Type B pancreatic cell (in vitro differentiated cells): ENCODE measurements at places on chromosomes 2 and 18.

GRCh38 chr18:78875016-78875777, 104.4 kb upstream of the SALL3 start:
- DNase-seq: no peak

GRCh38 chr2:241926541-241927311, 57.2 kb downstream of the RTP5 start:
- no peak for DNase-seq

- DNase-seq: no peak
Measured at GRCh38 chr2:99485411-99485810, 4.4 kb downstream of the REV1 start.

GRCh38 chr2:220275454-220275853, 648.0 kb downstream of the SLC4A3 start:
- no peak for DNase-seq

DNA sequence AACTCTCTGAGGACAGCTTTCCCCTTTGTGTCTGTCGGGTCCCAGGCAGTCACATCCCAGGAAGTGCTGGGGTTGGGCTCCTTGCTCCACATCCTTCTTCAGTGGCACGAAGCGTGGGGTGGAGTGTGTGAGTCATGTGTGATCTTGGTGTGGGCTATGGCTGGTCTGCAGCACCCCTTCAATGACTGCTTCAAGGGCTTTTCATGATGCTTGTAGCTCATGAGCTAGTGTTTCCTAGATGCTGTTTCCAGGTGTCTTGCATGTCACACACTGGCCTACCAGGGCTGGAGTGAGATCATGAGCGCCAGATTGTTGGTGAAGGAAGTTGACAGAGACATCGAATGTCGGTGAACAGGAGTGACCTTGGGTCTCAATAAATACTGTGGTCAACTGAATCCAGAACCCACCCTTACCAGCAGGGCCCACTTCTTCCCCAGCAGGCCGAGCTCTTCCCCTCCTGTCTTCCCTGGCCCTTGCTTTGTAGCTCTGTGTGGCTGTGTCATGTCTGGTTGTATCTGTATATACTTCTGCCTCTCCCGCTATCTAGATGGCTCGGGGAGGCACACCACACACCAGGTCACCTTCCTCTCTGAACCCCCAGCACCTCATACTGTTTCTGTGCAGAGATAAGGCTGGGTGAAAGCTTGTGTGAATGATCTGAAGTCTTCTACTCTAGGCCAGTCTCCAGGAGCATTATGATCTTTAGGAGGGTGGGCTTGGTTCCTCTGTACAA, 3.8 kb downstream of the C2orf92 start:
- no peak for DNase-seq

DNA sequence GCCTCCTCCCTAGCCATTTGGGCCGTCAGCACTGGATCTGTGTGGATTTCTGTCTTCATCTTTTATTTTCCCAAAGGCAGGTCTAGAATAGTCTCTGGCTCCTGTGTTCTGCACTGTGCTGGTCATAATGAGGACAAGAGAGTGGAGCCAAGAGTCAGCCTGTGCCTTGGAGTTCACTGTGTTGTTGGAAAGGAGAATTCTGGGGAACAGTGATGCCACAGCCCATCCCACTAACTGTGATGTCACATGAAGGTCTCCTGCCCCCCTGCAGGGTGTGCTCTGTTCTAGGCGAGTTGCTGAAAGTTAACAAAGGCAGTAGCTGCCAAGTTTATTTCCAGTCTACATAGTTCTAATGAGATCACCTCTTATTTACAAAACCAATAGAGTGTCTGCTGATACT, 248.5 kb downstream of the TPGS2 start:
- no peak for DNase-seq

- no peak for DNase-seq
Measured at GRCh38 chr2:39593439-39594393, 72.0 kb upstream of the TMEM178A start.

DNA sequence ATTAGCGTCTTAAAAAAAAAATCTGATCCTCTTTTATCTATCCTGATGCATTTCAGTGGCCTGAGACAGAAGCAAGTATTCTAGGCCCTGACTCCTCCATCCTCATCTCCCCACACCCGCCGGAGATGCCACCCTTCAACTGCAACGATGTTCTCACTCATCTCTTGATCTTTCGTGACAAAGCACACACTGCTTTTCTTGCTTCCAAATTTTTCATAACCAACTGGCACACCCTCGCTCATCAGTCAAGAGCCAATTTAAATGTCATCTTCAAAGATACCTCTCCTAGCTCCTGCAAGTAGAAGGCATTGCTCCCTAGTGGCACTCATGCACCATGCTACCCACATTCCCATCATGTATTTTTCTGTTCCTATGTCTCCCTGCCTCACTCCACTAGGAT, 115.0 kb downstream of the STK39 start:
- DNase-seq: no peak

- DNase-seq: no peak
Measured at GRCh38 chr2:231133365-231134099, 8.7 kb upstream of the HTR2B start.

DNA sequence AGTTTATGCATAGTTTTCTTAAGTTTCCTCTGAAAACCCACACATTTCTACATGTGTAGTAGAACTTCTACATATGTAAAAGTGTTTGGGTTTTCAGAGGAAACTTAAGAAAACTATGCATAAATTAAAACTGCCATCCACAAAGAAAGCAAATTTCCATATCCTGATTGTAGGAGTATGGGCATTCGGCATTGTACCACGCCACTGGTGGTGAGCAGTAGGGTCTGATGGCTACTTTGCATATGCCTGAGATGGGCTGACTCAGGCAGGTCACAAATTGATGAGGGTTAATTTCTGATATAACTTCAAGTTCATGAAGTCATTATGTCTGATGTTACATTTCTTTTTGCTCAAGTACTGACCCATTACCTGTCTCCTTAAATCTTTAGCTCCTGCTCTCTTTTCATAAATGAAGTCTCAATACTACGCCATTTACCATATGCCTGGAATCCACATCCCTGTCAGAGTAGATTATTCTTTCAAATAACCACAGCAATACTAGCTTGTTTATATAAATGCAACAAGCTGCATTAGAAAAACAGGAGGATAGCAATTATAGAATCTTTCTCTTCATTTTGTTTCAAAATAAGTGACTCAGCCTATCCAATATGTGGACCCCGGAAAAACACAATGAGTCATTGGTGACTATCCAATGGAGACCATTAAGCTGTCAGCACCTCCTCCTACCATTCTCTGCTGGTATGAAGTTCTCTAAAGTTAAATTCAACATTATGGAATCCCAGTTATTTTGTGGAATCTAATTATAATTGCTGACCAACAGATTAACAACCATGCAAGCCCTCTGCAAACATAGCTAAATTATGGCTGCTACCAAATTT, 355.2 kb upstream of the UBE2E3 start:
- DNase-seq: no peak

DNA sequence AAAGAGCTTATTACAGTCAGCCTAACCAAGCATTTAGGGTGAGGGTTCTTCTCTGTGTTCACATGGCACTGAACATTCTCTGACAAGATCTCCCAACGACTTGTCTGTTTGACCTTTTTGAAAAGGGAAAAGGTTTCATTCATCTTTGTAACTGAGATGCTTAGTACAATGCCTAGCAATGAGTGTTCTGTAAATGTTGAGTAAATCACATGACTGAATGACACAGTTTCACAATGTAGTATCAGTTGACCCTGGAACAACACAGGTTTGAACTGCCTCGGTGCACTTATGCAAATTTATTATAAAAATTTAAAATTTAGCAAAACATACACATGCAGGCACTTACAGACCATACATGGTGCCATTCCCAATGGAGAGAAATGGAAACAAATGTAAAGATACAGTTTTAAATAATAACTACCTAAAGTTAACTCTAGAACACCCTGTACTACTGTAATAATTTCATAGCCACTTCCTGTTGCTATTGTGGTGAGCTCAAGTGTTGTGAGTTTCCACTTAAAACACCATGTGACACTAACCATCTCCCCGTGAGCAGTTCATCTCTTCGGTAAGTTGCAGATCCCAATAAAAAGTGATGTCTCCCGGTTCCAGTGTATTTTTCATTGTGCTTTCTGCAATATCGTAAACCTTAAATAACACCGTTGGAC, 34.1 kb upstream of the VWC2L start:
- no peak for DNase-seq

- no peak for DNase-seq
Measured at GRCh38 chr2:74383254-74383653, 3.1 kb upstream of the DCTN1 start.

- DNase-seq: no peak
Measured at GRCh38 chr2:43766006-43766405, 7.8 kb upstream of the DYNC2LI1 start.

DNA sequence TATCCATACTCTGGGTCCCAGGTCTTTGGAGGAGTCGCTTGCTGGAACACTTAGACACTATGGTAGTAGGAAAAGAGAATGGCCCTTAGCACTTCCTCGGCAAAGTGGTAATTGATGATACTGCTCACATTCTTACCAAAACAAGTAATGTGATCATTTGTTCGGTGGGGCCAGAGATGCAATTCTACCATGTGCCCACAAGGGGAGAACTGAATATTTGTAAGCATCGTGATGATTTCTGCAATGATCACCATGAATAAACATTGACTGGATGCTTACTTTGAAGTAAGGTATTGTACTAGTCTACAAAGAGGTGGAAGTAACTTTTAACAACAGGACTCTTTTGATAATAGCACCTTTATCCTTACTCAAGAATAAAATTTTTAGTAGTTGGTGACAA, 109.7 kb downstream of the CD8B2 start:
- DNase-seq: no peak

DNA sequence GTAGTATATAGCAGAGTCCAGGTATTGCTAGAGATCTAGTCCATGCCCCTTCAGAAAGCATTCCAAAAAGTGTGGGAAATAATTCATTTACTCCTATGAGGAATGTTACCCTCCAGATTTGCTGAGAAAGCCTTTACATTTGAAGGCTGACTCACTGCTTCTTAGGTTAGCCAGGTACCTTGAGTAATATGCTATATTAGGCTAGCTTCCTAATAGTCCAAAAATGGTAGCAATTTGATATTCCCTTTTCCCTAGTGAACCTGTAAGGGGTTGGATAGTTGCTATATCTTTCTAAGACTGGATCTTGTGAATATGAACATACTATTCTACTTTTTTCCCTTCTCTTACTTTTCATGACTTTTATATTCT, 63.6 kb downstream of the SPOPL start:
- DNase-seq: no peak

- no peak for DNase-seq
Measured at GRCh38 chr18:40935423-40935822, 1019.6 kb upstream of the PIK3C3 start.

DNA sequence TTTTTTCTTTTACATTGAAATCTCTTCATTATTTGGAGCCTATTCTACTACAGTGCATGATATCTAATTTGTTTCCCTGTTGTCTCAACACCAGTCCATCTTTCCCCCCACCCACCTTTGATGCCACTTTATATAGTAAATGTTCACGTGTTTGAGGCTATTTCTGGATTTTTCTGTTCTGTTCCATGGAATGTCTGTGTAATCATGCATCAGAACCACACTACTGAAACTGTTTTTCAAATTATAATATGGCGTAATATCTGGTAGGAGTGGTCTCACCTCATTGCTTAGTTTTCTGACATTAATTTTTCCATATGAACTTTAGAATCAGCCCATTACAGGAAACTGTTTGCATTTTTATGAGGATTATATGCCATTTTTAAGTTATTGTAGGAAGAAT, 19.1 kb upstream of the NARS1 start:
- DNase-seq: no peak

DNA sequence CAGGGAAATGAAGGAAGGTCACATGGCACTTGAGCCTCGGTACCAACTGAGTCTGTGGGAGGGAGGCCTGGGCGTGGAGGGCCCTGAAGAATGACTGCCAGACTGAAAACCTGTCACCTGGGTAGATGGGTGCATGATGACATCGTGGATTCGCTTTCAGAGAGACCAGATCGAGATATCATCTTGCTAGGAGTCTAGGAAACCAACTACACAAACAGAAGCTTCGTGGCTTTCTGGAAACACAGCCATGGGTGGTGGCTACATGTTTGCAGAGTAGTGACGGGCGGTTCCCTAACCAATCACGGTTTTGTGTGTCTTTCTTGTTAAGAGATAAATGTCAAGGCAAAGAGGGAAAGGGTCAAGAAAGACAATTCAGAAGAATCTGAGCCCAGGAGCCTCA, 155.0 kb downstream of the EIPR1 start:
- DNase-seq: no peak
